ENCODE measurements at places on chromosomes 5 and 9.

DNA sequence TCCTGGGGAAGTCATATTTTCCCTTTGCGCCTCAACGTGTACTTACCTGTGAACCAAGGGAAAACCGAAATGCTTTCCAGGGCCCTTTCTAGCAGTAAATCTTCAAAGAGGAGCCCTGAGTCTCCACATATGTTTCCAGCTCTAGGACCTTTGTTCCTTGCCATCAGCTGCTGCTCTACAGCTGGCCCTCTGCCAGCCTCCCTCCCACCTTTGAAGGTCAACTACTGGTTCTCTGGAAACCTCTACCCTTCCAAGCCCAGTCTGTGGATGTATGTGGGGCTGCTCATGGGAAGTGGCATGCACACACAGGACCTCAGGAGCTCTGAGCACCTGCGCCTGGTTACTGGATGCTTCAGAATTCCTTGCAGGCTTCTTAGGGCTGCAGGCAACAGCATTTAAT lies 117.2 kb downstream of the PSD2 start:
- no peak for DNase-seq

- no peak for DNase-seq
Measured at GRCh38 chr9:23731353-23731752, 94.7 kb downstream of the ELAVL2 start.

GRCh38 chr5:142984011-142984410 lies 213.8 kb downstream of the ARHGAP26 start:
- no peak for DNase-seq

GRCh38 chr9:114376586-114377445 lies 11.0 kb downstream of the AKNA start:
- DNase-seq: no peak

DNA sequence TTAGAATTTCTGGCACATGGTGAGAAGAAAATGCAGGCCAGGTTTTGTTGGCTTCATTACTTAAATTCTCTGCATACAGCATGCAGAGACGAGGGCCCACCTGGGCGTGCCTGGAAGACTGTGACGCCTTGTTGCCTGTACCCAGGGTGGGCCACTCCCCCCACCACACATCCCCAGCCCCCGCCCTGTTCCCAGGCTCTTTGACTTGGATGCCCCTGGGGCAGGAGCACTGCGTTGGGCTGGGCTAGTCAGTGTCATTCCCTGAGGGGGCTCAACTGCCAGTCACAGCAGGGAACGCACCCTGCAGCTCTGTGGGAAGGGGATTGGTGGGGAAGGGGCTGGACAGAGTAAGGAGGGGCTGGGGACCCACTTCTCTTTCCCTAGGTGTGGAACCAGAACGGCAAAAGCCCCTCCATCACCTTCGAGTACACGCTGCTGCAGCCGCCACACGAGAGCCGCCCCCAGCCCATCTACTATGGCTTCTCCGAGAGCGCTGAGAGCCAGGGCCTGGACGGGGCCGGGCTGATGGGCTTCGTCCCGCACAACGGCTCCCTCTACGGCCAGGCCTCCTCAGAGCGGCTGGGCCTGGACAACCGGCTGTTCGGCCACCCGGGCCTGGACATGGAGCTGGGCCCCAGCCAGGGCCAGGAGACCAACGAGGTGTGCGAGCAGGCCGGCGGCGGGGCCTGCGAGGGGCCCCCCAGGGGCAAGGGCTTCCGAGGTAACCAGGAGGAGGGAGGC lies 19.6 kb downstream of the ADAMTSL2 start:
- DNase-seq: no peak

DNA sequence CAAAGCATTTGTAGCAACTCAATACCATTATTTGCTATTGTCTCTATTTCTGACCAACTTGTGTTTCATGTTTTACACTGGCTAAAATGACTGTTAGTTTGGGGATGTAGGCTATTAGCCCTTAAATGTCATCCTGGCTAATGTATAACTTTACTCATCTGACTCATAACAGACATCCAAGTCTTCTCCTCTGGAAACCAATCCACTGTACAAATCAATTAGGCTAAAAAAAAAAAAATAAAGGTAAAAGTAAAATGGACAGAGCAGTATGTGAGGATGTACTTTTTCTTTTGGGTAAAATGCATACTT lies 20.6 kb downstream of the MEGF9 start:
- no peak for DNase-seq

DNA sequence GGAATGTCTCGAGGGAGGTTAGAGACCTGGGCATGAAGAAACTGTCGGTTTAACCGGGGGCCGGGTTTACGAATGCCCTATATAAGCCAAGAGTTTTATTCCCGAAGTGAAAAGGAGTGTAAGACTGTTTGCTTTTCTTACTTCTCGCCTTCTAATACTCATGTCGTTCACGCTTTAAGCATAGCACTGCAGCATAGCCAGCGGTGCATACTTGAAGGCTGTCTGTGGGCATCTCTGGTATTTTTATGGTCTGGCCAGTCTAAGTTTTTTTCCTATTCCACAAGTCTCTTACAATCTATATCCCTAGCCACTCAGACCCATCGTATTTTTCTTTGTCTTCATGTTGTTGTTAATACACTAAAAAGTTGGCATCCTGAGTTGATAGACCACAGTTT lies 1.2 kb downstream of the UHRF2 start:
- DNase-seq: no peak

DNA sequence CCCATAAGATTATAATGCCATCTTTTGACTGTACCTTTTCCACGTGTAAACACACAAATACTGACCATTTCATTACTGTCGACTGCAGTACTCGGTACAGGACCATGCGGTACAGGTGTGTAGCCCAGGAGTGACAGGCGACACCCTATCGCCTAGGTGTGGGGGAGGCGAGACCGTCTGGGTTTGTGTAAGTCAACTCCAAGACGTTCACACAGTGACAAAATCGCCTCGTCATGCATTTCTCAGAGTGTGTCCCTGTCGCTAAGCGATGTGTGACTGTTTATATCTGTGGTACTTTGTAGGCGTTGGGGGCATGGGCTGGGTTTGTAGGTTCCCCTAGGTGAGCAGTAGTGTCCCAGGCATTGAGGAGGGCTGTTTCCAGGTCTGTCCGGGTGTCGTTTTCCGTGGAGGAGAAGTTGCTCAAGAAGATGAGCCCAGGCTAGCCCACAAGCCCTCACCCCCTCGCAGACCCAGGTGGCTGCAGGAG lies 20.3 kb downstream of the NEK6 start:
- DNase-seq: no peak

DNA sequence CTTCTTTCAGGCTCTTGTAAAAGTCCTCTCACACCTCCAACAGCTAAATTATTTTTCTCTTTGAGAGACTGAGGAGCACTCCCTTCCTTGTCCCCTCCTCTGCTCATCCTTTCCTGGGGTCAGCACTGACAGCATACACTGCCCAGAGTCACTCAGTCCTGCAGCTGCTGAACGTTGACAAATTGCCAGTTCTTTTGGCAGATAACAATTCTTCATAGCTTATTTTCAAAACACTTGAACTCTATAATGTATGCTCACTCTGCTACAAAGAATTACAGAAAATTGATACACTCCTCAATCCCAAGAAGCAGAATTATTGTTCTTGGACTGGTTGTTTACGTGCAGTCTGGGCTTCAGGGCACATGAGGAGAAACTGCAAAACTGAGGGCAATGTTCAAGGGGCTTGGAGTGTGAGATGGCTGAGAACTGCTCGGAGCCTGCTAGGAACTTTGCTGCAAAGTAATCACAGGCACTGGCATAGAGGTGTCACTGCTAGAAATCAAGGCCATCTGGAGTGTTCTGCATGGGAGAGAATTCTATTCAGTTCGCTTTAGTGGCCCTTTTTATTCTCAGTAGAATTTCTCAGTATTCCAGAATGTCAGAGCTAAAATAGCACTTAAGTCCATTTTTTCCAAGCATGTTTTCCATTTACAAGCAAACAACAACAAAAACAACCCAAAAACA lies 96.4 kb upstream of the SPOCK1 start:
- no peak for DNase-seq

DNA sequence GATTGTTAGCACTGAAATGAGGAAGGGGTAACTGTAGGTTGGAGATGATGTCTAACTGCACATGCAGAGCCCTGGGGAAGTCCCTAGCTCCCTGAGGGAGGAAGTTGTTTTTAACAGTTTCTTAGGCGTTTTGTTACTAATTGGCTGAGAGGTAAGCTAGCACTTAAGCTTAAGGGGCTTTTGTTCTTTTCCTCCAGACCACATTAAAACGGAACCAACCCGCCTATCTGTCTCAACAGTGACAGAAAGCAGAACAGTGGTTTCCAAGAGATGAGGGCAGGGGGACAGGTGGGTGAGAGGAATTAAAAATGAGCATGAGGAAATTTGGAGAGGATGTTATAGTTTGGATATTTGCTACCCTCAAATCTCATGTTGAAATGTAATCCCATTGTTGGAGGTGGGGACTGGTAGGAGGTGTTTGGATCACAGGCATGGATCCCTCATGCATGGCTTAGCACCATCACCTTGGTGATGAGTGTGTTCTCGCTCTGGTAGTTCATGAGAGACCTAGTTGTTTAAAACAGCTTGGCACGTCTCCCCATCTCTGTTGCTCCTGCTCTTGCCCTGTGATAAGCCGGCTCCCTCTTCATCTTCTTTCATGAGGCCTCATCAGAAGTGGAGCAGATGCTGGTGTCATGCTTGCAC lies 38.9 kb downstream of the LYRM7 start:
- peak; percentile 21 for DNase-seq

- DNase-seq: no peak
Measured at GRCh38 chr9:91729558-91729842, 220.5 kb downstream of the ROR2 start.

DNA sequence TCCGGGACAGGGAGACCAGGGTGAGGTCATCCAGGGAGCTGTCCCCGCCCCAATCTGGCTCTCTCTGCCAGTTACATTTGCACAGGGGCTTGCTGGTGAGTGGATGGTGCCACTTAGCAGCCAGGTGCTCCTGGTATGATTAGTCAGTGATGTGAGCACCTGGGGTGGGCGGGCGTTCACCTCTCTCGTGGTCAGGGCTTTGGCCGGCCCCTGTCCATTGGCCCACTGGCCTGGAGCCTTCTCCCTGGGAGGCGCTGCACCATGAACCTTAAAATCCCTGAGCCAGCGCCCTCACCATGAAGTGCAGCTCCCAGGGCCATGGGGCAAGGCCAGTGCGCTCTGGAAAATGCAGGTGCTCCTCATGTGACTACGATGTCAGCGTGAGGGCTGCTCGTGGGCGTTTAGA lies 2.0 kb downstream of the NKD2 start:
- DNase-seq: no peak

DNA sequence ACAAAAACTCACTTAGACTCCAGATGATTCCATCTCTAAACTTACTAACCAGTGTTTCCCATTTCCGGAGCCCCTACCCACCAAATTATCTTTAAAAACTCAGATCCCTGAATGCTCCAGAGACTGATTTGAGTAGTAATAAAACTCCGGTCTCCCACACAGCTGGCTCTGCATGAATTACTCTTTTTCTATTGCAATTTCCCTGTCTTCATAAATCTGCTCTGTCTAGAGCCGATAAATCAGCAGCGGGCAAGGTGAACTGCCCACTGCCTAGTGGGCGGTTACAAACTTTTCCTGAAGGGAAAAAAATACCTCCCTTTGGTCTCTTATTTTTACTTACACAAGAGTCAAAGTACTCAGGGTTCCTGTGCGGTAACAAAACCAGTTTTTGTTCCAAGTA lies 624.4 kb upstream of the RORB start:
- no peak for DNase-seq

DNA sequence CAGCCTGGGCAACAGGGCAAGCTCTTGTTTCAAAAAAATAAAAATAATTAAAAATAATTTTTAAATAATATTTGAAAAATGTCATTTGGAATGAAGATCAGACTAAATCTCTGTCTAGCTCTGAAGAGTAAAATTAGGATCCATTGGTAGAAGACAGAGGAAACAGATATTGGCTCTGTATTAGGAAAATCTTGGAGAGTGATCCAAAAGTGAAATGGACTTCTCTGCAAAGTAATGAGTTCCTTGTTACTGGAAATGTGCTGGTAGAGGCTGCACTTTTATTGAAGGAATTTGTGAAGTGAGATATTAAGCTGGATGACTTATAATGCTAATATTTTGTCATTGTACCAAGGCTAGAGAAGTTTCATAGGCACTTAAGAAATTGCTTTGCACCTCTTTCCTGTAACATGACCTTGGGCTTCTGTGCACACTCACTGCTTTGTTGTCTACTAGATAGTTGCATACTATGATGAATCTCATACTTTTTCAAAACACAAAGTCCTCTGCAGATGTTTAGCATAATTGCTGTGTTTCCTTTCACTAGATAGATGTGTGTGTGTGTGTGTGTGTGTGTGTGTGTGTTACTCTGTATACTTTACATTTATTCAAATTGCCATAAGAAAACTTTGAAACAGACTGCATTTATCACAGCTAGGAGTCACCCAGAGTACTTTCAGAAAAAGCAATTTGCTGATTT lies 13.1 kb downstream of the THBS4 start:
- no peak for DNase-seq
